ENCODE measurements at places on chromosomes 5 and 9.

DNA sequence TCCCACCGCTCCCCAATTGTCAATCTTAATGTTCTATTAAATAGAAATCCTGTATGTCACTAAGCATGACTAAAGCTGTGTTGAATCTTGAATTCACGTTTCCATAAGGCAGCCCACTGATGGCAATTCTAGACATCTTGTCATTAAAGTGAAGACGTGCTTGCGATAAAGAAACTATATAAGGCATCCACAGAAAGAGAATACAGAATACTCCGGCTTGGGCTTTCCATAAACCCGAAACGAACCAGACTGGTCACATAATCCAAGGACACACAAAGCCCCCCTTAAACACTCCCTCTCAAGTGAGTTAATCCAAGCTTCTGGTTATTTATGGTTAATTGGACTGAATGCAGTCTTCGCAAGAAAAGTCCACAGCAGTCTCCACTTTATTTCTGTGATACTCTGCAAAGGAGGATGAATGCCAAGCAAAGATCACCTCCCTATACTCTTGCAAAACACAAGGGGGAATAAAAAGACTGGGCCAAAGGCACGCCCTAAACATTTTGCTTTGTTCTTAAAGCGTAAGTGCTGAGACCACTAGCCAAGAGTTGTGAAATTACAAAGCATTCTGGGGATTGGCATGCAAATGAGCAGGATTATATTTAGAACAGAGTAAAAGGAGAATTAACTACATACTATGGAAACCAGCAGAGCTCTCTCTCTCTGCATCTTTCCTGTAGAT is 54.7 kb downstream of the DPYSL3 start:
- DNase-seq: no peak

GRCh38 chr5:158529454-158529853 is 570.3 kb downstream of the EBF1 start:
- no peak for DNase-seq

- DNase-seq: no peak
These were observed 3.4 kb downstream of the SNX18 start for GRCh38 chr5:54520940-54521339.

DNA sequence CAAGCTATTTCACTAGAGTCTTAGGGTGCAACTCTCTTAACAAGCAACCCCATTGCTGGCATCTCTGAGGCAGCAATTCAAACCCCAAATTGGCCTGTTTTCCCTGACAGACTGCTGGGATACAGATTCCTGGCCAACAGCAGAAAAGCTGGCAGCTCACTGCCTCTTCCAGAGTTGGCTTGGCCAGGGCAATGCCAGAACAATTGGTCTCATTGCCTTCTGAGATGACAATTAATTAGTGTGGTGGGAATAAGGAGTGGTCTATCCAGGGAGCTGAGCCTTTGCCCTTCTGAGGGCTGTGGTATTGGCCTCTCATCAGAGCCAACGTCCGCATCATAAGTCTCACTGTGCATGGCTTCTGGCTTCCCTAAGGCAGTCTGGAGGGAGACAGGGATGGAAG is 183.2 kb downstream of the GNAQ start:
- no peak for DNase-seq

- DNase-seq: no peak
These were observed 15.4 kb downstream of the FBXL17 start for GRCh38 chr5:108366500-108366899.

DNA sequence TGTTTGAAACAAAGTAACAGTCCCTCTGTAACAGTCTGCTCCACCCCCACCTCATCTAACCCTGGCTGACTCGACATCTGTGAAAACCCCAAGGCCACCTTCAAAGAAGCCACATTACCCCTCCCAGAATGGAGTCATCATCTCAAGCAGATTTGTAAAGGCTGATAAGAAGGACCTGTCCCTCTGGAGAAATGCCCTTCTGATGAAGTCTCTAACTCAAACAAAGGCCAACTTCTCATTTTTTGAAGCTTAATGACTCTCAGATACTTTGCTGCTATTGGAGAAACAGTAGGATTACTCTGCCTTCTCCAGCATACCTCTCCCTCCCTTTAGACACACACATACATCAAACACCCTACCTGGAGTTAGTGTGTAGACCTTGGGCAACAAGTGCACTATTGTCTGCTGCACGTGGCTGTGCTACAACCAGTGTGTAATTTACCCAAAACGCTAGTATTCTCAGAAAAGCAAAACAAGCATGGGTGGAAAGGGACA is 5.3 kb upstream of the SUSD1 start:
- no peak for DNase-seq

DNA sequence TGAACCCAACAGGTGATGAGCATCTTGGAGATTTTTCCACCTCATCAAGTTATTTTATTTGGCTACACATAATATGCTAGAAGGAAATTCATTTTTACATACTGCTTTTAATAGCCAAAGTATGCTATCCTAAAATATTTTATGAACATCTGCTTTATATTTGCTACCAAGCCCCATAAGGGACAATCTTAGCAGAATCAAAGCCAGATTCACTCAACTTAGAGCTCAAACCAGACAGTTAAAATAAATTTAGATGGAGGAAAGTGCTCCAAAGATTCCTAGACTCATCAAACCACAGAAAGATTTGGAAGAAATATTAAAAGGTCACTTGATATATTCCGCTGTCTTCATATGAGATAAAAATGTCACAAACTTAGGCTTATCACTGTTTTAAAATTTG is 637.1 kb upstream of the CCNG1 start:
- no peak for DNase-seq

GRCh38 chr5:111122398-111122797 is 30.2 kb downstream of the WDR36 start:
- no peak for DNase-seq

DNA sequence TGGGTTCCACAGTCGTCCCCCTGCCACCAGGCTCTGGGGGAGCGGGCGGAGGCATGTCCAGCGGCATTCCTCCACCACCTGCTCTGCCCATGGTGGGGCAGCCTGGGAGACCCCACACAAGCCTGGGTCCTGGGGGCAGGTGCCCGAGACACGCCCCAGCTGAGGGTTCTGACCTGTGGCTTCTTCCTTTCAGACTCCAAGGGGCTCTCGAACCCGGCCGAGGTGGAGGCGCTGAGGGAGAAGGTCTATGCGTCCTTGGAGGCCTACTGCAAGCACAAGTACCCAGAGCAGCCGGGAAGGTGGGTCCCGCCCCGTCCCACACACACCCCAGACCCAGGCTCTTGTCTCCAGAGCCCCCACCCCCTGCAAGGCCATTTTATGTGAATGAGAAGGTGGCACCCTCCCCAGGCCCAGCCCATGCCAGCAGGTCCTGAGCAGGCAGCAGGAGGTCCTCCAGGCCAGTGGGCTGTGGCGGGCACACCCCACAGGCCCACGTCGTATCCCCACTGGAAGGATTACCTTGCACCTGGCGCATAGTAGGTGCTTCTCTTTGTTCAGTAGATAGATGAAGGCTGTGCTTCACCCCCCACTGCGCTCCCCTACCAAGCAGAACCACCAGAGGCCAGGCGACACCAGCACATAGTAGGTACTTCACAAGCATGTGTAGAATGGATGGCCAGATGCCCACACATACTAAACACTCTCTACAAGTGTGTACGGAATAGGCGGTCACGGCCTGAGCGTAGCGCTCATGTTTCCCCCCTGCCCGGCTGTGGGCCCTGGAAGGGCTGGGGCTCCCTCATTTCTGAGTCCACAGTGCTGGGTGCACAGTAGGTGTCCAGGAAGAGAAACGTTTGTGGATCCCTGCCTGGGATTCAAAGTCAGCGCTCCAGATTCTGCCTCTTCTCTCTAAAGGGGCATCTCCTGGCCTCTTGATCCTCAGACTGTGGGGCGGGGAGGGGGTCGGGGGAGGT is 107.9 kb downstream of the RXRA start:
- DNase-seq: no peak

DNA sequence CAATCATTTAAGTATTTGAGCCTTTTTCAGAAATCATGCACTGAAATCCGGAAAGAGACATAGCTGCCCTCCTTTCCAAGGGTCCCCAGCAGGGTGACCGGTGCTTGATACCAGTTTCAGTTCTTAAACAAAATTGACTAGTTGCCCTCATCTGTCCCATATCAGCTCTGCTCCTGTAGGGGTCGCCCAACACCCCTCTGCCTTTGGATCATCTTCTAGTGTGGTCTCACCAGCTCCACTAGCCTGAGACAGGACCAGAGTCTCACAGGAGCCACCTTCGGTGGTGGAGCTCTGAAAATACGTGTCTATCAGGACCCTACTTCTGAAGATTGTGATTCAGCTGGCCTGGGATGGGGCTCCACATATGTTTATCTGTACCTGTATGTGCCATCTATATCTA is 428.2 kb downstream of the ENC1 start:
- no peak for DNase-seq

DNA sequence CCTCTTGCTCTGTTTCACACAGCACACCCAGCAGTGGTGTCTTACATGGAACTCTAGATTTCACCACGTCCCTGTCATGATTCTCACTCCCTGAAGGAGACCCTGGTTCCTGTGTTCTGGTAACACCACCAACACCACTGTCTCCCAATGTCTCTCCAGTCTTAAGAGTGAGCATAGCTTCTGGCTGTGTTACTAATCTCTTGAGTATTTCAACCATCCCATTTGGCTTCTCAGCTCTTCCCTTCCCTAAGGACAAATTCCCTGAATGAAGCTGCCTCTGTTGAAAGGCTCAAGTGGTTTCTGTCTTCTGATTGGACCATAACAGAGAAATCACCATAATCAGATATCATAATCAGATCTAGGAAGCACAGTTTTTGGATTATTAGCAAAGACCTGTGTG is 311.8 kb downstream of the DNAH5 start:
- DNase-seq: no peak
